ENCODE measurements at places on chromosomes 11 and 22.
A peak's percentile ranks its signal among the peaks of the same experiment; 100 is the strongest.

DNA sequence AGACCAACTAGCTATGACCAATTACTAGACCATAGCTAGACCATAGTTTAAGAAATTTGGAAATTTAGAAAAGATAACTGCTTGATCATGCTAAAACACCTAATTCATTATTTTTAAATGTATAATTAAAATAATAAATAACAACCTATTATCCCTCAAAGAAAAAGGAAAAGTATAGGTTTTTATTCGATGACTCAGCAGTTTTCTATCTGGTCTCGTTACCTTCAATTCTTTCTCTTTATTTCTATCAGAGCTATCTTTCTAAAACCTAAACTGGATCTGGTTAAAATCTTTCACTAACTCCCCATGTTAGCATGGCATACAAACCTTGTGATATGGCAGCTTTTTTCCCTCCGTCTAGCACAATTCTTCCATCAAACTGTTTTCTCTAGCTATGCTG is 27.3 kb downstream of the CSTPP1 start:
- no peak for DNase-seq

- DNase-seq: no peak
Observed at GRCh38 chr11:1194231-1194976, 28.5 kb upstream of the MUC5B start.

DNA sequence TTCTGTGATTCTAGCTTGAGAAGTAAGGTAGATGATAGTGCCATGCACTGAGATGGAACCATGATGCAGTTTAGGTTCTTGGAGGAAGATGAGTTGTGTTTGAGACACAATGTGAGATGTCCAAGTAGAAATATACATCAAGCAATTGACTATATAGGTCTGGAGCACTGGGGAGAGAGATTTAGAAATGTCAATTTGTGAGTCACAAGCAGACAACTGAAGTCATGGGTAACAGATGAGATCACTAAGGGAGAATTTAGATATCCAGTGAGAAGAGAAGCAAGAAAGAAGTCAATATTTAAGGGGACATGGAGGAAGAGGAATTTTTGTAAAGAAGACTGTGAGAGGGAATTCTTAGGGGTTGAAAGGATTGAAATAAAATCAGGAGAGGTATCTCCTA is 65.1 kb upstream of the RRAS2 start:
- DNase-seq: no peak

DNA sequence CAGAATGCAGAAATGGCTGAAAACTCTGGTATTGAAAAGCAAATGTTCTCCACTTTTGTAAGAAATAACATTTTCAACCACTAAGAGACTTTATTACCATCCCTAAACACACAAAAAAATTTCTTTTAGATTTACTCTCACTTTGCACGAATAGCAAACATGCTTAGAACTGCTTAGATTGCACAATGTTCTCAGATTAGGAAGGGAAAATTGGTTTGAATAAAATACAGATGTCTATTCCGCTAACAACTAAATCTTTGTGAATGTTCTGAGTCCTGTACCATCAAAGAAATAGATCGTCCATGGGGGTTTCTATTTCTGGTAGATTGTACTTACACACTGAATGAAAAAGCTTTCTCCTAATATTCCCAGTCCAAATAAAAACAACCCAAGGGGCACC is 40.1 kb downstream of the BDNF start:
- no peak for DNase-seq

GRCh38 chr11:23569547-23569946 is 709.3 kb upstream of the CCDC179 start:
- DNase-seq: peak; percentile 2

DNA sequence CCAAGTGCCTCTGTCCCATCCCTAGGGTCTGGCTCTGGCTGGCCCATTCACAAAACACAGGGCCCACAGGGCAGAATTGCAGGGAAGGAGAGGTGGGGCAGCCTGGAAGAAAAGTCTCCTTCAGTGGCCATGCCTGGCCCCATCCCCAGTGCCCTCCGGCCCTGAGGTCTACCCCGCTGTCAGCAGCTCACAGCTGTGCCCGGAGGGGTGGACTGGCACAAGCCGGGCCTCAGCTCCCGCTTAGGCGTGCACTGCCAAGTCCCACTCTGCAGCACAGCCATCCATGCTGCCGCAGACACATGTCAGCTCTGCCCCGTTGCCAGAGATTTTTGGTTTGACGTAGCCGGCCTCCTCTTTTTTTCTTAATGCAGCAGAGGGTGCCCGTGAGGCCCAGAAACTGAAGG is 3.9 kb upstream of the SCN2B start:
- DNase-seq: peak; percentile 63

DNA sequence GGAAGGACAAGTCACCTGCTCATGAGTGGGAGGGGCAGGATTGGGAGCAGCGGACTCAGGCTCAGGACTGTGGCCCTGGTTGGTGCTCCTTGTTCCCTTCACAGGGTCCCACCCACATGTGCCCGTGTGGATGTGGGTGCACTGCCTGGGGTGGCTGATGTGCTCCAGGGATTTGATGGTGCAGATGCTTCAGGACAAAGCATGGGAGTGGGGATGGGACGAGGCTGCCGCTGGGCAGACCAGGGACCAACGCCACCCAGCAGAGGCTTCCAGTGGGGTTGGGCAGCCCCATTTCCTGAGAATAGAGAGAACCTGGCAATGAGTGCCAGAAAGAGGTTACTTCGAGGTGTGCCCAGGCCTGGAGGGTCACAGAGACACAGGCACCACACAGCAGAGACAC is 65.5 kb upstream of the IGLL5 start:
- no peak for DNase-seq

DNA sequence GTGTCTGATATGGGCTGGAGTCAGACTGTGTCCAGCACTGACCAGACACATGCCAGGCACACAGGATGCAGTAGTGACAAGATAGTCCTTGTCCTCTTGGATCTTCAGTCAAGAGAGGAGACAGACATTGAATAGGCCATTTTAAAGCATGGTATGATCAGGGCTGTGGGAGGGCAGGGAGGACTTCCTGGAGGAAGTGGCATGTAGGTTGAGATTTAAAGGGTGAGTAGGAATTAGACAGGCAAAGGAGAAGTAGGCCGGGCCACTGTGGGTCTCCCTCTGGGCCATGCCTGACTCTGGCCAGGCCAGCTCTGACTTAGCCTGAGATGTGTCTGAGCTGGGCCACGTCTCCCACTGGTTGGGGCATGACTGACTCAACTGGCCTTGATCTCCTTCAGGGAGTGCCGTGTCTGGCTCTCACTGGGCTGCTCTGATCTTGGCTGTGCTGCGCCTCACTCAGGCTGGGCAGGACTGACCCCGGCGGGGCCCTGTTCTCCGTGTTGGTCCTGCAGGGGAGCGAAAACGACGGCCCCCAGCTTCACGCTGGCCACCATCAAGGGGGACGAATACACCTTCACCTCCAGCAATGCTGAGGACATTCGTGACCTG is 71.2 kb downstream of the MYO7A start:
- no peak for DNase-seq

DNA sequence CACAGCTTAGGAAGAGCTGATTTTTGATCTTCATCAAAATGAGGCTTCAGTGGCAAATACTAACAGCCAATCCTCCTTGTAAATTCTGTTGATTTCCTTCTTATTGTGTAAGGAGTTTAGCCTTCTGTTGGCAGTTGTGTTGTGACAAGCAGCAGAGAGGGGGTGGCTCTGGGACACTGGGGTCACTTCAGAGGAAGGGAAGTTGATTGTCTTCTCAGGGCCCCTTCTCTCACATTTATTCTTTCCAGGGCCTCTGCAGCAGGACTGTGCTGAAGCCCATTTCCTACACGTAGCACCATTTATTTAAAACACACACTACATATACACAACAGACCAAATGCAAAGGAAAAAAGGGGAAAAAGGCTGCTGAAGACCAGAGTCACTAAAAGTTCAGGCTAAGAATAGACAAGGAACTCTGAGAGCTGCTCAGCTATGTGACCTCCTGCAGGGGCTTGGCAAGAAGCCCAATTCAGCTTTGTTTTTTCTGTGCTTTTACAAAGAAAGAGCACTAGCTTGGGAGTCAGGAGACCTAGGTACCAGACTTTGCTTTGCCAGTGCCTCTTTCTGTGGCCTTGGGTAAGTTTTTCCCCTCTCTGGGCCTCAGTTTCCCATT is 28.3 kb upstream of the UPB1 start:
- peak; percentile 47 for DNase-seq

DNA sequence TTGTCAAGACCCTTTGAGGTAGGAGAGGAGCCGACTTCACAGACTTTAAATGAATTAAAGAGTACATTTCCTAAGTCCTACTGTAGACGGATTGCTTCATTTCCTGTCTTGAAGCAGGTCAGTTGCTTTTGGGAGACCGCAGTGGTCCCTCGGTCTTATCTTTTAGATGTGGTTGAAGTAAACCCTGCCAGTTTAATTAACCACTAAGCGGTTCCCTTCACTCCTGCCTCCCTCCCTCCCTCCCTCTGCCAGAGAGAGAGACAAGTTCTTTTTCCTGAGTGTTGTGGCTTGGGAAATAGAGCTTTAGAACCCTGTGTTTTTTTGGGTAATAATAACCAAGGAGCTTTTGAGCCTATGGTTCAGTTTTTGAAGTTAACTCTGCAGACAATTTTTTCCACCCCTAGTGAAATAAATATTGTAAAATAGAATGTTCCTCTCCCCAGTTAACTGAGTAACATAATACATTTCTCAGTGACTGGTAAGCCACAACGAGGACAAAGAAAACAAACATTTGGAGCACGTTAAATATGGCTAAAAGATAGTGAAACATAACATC is 147.5 kb downstream of the LDLRAD3 start:
- peak; percentile 97 for DNase-seq

DNA sequence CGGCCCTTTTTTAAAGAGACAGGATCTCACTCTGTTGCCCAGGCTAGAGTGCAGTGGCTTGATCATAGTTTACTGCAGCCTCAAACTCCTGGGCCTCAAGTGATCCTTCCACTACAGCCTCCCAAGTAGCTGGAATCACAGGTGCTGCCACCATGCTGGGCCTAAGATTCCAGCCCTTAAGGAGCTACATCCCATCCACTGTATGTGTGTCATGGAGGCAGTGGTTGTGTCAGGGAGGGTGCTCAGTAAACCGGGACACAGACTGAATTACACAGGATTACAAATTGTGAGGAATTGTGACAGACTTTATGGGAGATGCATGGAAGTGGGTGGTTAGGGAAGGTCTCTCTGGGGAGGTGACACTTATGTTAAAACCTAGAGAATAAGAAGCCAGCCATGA is 2.1 kb upstream of the PPIL2 start:
- no peak for DNase-seq

DNA sequence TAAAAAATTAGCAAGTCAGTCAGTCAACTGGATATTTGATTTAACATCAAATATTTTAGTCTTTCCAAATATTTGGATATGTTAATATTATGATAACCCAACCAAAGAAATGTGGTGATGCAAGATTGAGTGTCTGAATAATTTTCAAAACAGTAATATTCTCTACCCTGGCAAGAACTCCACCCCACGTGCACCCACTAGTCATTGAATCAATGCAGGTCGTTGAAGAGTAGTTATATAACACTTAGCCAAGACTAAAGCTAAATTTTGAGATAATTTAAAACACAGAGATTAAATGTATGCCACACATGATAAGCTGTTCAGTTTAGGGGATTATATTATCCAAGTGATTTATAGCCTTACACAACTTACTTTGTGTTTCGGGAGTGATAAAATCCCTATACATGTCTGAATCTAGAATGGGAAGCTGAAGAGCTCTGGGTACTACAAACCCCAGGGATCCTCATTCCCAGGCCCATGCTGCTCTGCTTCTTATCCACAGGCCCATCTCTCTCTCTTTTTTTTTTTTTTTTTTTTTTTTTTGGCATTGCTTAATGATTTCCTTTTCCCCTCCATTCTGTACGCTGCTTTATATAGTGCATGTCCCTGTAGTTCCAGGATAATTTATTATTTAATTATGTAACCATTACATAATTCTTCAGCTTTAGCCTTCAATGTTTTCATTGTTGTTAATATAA is 392.9 kb downstream of the NTM start:
- no peak for DNase-seq

DNA sequence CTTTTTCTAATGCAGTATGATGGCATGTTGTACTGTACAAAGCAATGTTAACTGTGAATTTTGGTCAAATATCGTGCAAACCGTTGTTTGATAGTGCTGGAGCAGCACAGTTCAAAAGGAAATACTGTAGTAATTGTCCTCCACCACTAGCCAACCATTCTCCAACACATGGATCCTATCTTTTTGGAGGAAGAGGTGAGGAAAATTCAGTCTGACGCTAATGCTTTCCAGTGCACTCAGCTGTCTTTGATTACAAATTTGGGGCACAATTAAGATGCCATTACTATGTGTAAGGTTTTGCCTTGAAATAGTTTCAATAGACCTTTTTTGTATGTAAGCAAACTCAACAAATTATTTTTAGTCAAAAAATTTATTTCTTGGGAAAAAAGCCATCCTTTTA is 240.5 kb upstream of the CCDC179 start:
- no peak for DNase-seq

- no peak for DNase-seq
Observed at GRCh38 chr11:124842305-124842704, 22.9 kb upstream of the ROBO3 start.
